ENCODE measurements at places on chromosomes 12 and 14.

DNA sequence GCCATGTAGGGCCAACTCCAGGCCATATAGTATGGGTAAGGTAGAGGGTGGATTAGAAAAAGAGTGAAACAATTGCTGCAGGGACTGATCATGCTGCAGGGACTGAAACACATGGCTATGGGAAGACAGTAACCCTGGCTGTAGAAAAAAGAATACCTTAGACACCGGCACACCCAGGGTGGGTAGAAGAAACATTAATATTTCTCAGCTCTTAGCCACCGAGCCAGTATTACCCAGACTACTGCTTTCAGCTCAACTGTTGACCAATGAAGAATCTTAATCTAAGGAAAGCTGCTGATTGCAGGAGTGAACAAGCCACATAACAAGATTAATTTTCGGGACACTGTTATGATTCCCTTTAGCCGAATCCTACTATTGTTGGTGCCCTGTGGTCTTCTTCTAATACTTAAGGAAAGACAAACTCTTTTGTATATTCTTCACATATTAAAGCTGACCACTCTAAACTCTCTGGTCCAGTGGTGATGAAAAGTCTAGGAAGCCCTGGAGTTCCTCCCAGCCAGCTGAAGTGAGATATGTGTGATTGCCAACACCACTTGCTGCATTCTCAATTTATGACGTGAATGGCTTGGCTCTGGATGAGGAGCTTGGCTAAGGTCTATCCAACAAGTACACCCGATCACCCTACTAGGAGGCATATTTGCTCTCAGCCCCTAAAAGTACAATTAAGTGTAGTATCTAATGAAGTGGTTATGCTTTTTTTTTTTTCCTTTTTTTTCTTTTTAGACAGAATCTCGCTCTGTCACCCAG lies 69.2 kb downstream of the NOVA1 start:
- no peak for DNase-seq

- DNase-seq: no peak
These were observed 73.5 kb downstream of the ARMH4 start for GRCh38 chr14:58078471-58078870.

DNA sequence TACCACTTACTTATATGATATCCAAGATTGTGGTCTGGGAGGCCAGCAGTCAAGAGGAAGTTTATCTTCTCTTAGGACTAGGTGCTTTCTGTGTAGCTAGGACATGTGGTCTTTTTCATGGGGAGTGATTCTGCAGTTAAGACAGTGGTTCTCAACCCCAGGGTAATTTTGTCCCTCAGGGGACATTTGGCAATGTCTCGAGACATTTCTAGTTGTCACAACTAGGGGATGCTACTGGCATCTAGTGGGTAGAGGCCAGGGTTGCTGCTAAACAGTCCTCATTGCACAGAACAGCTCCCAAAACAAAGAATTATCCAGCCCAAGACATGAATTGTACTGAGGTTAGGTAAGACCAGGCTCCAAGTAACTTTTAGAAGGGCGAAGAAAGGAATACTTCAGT lies 20.0 kb downstream of the AMDHD1 start:
- DNase-seq: no peak

DNA sequence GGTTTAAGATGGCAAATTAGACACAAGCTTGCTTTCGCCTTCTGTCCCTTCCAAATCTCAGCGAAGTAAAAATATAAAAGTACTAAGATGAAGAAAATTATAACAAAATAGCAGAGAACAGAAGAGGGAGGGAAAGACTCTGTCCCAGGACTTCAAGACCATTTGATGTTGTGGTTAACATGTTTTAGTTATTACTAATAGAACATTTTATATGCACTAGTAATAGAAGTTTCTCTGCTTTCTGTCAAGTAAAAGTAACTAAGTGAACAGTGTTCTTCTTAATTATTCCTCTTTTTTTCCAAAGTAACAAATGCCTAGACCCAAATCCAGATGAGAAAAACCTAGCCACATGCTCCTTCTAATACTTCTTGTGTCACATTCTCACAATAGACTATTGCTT lies 85.1 kb upstream of the DAAM1 start:
- no peak for DNase-seq

DNA sequence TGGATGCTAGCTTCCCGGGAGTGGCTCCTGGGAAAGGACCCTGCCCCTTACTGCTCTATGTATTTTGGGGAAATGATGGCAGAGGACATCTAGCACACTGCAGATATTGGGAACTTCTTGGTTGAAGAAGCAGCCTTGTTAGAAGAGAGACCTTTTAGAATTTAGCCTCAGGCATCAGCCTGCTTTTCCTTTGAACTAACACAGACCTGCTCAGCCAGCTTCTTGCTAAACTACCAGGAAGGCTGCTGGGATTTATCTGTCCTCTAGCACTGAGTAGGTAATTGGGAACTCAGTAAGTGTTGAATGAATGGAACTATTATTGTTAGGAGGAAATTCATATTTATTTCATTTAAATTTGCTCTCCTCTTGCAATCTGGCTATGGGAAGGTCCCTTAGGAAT lies 77.3 kb downstream of the DRAM1 start:
- no peak for DNase-seq

DNA sequence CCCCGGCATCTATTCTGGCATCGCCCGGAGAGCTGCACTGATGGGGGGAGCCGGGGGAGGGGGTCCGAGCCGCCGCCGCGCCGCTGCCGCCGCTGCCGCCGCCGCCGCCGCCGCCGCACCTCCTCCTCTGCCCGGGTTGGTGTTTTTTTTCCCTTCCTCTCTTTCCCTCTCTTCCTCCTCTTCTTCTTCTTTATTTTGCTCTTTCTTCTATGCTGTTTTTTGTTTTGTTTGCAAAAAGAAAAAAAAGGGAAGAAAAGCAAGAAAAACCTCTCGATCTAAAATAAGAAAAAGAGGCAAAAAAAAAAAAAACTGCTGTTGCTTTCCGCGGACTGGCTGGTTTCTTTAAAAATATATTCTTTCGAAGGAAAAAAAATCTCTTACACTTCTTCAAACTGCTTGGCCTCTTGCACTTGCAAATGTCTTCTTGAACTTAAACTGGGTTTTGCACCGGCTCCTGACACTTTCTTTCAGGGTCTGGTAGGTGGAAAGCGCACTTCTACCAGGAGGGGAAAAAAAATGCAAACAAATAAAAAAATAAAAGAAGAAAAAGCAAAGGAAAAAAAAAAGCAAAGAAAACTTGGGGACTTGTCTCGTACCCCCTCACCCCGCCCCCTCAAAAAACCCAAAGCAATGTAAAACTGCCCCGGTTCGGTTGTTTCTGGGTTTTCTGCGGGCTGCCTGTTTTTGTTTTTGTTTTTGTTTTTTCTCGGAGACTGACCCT lies 616 bp downstream of the BCL11B start:
- DNase-seq: no peak

- DNase-seq: no peak
These were observed 14.4 kb upstream of the YARS2 start for GRCh38 chr12:32770141-32770540.

DNA sequence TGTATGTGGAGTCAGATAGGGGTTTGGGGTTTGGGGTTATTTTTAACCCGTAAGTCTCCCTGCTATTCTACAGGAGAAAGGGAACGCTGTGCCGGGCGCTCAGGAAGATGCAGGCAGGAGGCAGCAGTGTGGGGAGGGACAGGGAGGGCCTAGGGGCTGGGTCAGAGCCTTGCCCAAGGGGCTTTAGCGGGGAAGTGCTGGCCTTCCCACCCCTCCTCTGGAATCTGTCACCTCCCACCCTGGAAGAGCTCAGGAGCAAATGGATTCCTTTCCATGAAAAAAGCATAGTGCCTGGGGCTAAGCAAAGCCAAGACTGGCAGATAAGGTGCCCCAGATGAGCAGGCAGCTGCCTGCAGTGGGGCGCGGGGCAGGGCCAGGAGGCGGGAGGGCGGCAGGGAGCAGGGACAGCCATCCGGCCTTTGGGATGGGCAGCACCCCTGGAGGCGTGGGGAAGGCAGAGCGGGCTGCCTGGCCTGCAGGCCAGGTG lies 7.3 kb upstream of the INF2 start:
- no peak for DNase-seq

- DNase-seq: no peak
These were observed 16.3 kb upstream of the CYP46A1 start for GRCh38 chr14:99667821-99668220.

GRCh38 chr14:106003351-106003750 lies 477.0 kb downstream of the TMEM121 start:
- no peak for DNase-seq

- DNase-seq: no peak
These were observed 6.1 kb downstream of the SPRING1 start for GRCh38 chr12:116731801-116732200.

DNA sequence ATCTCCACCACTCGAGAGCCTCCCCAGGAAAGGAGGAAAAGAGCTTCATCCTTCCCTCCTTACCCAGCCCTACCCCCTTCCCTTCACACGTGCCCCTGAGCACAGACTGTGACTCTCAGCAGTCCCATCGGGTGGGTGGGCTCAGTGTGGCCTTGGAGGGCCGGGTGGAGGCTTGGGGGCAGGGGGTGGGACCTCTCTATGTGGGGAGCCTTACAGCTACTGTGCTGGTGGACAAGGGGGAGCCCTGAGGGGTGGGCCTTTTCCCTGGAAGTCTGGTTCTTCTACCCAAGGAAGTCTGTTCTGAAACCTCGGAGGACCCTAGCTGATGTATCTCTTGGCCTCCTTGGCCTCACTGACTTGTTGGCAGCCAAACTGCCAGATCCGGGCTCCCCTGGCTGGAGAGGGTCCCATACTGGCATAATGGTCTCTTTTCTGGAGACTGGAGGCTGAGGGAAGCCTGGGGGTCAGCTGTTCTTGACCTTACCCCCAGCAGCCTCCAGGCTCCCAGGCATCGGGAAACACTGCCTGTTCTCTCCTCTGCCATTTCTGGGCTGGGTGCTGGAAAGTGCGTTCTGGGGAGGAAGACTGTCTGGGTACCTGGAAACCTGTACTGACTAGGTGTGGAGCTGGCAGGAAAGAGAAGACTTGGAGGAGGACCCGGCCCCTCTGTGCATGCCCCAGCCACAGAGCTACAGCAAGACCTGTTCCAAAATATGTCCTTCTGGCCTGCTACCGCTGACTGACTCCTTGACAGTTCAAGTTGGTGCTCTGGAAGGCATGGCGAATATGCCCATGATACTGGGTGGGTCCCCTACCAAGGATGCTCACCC lies 7.6 kb downstream of the VASH1 start:
- no peak for DNase-seq

GRCh38 chr14:69945347-69945746 lies 66.1 kb downstream of the SMOC1 start:
- DNase-seq: no peak

- no peak for DNase-seq
These were observed 9.2 kb upstream of the MMP17 start for GRCh38 chr12:131818821-131819585.

DNA sequence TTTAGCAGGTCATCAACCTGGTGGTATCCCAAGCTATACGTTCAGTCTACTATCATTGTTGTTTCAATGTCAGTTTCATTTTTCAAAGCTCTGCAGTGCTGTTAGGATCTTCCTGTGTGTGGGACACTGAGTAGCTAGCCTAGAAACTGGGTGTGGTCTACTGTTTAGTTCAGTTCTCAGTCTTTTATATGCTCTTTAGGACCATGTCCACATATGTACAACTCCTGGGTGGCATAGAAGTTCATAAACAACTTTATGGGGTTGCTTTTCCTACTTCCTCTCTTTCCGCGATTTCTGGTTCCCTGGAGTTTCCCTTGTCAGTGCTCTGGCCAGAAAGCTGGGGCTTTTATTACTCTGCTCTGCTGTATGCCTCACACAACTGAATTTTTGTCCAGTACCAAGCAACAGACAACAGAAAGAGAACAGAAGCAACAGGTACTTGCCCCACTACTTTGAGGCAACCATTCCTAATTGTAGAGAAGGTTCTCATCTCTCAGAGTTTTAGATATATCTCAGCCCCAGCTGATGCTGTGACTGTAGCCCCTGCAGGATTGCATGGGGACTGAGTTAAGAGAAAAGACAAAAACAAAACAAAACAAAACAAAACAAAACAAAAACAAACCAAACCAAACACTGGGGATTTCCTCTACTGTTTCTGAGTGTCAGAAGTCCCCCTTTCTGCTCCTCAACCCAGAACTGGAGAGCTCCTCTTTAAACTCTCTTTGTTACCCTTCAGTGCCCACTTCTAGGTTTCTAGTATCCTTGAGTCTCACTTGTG lies 30.3 kb downstream of the MIS18BP1 start:
- DNase-seq: no peak

- DNase-seq: no peak
These were observed 9.5 kb upstream of the PRKD1 start for GRCh38 chr14:29937116-29937515.

DNA sequence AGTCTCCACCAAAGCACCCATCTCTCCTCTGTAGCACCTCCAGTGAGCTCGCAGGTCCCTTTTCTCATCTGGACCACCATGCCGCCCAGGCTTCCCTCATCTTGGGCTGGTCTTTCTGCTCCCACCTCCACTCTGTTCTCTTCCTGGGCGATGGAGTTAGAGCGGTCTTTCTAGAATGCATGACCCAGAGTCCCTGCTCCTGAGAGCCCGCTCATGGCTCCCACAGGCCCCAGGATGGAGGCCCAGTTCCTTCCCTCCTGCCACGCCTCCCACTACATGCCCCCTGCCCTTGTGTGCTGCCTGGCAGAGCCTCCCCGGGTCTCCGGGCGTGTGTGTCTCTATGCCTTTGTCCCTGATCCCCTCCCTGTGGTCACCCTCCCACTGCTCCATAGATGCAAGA lies 100.7 kb upstream of the RTL1 start:
- DNase-seq: no peak

- no peak for DNase-seq
These were observed 79.9 kb downstream of the SLC15A5 start for GRCh38 chr12:16197600-16197999.

GRCh38 chr12:93657071-93657470 lies 20.1 kb upstream of the CRADD start:
- DNase-seq: no peak

- no peak for DNase-seq
These were observed 24.2 kb downstream of the GOLGA3 start for GRCh38 chr12:132804426-132804861.

GRCh38 chr14:80955416-80955941 lies at the start of gene TSHR:
TSS of gene TSHR (plus strand) at chr14:80955621. CDS start at chr14:80955681, 60 bp downstream.
- DNase-seq: peak; percentile 18

DNA sequence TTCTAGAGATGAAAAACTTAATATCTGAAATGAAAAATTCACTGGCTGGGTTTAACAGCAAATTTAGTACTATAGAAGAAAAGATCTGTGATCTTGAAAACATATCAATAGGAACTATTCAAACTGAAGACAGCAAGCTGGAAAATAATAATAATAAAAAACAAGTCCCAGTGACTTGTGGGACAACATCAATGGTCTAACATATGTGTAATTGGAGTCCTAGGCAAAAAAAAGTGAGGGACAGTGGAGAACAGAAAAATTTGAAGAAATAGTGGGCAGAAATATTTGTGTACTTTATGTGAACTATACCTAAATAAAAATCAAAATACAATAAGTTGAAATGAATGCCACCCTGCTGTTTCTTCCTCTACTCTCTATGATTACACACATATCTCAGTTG lies 2.4 kb upstream of the SERPINA9 start:
- no peak for DNase-seq

Measured in CD4-positive, alpha-beta T cell treated with Interleukin-12 subunit alpha and Interleukin-12 subunit beta, for 1 hour (primary cell).